Left kidney (tissue), 8 donors: ENCODE measurements at places on chromosomes 6 and 20. TPM values are rescaled to one million over a fixed set of nuclear protein-coding genes. Genes with fewer than 3 reads are reported as not detected.

The C20orf141 gene
- not detected for polyA plus RNA-seq

The ADGRF1 gene
- polyA plus RNA-seq, result 52.7 TPM

The LY86 gene
- polyA plus RNA-seq, result 1.1 TPM

The KHDC1L gene
- 0.62 TPM for polyA plus RNA-seq

The ESR1 gene
- polyA plus RNA-seq, result 2.1 TPM

The BPIFB2 gene
- polyA plus RNA-seq, result not detected

The ULBP1 gene
- polyA plus RNA-seq, result 2.1 TPM

The SLC16A10 gene
- polyA plus RNA-seq, result 34.1 TPM

The ZDHHC14 gene
- 19.1 TPM for polyA plus RNA-seq

The RUNX2 gene
- 2.5 TPM for polyA plus RNA-seq

The CRISP3 gene
- polyA plus RNA-seq, result not detected

- no peak for DNase-seq
Measured at GRCh38 chr6:170003027-170003426, 251.6 kb downstream of the ERMARD start.

GRCh38 chr6:168370310-168370991 lies 50.9 kb upstream of the DACT2 start:
- peak; percentile 61 for DNase-seq

DNA sequence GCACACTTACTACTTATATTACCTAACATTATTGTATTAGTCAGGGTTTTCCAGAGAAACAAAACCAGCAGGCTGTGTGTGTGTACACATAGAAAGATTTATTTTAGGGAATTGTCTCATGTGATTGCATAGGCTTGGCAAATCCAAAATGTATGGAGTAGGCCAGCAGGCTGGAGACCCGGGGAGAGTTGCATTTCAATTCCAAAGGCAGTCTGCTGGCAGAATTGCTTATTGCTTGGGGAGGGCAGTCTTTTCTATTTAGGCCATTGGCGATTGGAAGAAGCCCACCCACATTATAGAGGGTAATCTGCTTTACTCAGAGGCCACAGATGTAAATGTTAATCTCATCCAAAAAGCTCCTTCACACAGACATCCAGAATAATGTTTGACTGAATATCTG lies 157.0 kb downstream of the ADGRG6 start:
- no peak for DNase-seq

DNA sequence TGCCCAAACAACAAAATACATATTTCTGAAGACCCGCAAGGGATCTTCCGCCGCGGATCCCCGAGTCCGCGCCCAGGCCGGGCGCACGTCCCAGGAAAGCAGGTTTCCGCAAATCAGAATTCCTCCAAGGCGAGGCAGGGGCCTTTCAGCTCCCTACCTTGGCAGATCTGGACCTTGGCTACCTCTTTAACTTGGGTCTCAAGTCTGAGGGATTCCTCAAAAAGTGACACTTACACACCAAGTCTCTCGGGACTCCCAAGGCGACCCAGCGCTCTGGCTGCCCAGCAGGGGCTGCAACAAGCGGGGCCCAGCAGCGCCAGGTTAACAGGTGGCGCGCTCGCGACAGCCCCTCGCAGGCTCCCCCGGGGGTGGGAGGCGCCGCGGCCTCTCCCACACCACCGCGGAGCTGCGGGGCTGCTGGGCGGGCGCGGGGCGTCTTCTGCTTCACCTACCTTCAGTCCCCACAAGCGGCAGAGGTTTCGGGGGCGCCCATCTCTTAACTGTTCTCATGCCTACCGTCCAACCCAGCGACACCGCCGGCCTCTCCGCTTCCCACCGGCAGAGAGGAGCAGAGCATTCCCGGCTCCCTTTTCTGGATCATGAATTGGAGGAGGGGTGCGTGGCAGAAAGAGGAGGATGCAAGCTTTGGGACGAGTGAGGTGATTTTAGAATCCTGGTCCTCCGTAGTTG lies 414 bp downstream of the SIM1 start:
- DNase-seq, result no peak

GRCh38 chr6:27694547-27694874 lies 217.7 kb downstream of the OR2B2 start:
- DNase-seq, result no peak

- no peak for DNase-seq
Measured at GRCh38 chr6:158170656-158171081, 2.5 kb downstream of the GTF2H5 start.

- DNase-seq, result peak; percentile 26
Measured at GRCh38 chr6:57173056-57173885, 1.1 kb downstream of the BAG2 start.

GRCh38 chr6:168507730-168508129 lies 66.7 kb downstream of the SMOC2 start:
- no peak for DNase-seq

GRCh38 chr20:64219202-64219601 lies 36.3 kb upstream of the PCMTD2 start:
- DNase-seq, result no peak

DNA sequence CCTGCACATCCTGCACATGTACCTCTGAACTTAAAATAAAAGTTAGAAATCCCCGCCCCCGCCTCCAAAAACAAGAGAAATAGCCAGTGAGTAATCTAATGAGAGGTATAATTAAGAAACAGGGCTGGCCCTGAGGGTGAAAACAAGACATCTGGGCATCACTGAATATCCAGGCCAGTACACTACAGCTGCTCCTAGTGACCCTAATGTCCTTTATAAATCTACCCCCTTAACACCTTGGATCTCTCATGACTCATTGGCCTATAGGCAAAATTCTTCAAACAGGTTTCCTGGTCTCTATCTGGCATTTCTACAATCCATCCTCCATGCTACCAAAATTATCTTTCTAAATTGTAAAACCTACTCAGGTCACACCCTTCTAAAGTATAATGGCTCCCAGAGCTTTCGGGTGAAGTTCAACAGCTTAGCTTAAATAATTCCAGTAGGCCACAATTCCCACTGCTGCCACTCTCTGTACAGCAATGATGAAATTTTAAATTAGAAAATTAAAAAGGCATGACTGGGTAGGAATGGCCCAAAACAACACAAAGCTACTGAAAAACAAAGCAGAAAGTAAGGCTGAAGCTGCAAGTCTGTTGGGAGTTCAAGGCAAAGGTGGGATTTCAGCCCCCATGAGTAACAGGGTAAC lies 260.9 kb downstream of the GMDS start:
- no peak for DNase-seq

GRCh38 chr20:24986436-24987015 lies 6.0 kb downstream of the APMAP start:
- no peak for DNase-seq

DNA sequence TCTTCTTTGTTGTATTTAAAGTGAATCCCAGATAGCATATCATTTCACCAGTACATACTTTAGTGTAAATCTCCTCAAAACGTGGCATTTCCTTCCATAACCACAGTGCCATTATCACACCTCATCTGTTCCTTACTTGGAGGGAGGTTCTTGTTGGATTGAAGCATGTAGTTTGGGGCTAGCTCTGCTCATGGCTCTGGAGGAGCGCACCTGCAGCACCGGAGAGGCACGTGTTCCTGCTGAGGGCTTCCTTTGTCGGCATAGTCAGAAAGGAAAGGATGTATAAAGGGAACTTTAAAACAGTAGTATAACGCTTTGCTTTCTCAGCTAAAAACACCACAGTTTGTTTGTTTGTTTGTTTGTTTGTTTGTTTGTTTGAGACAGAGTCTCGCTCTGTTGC lies 121.7 kb upstream of the TMEM181 start:
- DNase-seq, result no peak

- no peak for DNase-seq
Measured at GRCh38 chr6:79453558-79454042, 83.6 kb downstream of the LCA5 start.

DNA sequence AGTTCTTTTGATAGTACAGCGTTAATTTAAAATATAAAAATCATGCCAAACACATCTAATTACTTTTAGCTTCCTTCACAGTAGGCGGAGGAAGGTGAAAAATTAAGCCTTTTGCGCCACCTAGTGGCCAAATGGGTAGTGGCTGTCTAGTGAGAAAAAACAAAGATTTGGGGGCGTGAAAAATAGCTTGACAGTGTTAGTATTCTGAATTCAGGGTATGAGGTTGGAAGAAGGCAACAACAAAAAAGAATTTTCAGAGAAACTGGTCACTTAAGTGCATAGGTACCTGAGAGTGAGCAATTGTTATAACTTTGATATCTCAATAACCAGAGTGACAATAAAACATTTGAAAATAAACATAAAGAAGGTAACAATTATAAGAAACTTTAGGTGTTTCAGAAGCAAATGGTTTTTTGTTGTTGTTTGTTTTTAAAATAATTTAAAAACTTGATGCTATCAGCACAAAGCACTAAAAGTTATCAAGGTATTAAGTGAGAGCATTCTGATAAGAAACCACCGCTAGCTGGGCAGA lies 14.3 kb downstream of the PSMB9 start:
- peak; percentile 83 for DNase-seq

GRCh38 chr20:3680701-3681351 lies 984 bp downstream of the ADAM33 start:
- DNase-seq, result no peak

DNA sequence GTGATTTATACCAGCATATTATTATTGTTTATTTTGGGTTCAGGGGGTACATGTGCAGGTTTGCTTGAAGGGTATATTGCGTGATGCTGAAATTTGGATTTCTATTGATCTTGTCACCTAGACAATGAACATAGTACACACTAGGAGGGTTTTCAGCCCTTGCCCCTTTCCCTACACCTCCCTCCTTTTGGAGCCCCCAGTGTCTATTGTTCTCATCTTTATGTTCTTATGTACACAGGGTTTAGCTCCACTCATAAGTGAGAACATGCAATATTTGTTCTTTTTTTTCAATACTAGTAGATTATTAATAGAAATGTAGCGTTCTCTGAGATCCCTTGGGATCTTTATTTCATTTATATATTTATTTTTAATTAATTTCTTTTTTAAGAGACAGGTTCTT lies 79.2 kb upstream of the MRAP2 start:
- DNase-seq, result no peak

DNA sequence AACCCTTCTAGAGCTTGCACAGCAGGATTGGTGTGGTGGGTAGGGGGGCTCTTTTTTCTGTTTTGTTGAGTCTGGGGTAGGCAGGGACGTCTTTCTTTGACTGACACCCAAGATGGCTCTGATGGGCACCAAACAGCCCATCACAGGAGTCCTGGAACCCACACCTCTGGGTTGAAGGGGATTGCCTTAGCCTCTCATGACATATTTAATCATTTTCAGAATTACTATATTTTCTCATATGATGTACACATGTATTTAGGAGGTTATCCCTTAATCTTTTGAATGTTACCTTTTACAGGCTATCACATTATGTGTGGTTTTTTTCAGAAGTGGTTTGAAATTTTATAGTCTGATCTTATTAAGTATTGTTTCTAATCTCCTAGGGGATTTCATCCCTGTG lies 64.6 kb downstream of the RPP40 start:
- DNase-seq, result no peak

DNA sequence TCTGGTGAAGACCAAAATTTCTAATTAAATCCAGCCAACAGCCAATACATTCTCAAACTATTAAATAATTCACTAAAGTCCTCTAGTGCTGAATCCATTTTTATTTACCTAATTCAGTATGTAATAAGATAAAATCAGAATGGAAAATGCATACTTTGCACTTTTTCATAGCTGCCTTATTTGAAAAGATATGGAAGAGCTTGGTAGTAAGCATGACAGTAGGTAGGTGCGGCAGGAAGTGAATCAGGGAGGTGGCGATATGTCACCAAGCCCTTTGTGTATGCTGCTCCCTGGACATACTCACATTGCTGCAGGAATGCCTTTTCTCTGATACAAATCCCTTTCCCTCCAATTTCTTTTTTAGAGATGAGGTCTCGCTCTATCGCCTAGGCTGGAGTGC lies 10.2 kb upstream of the TGM3 start:
- DNase-seq, result no peak

GRCh38 chr6:72675396-72675795 lies 53.5 kb downstream of the KCNQ5 start:
- no peak for DNase-seq

- peak; percentile 57 for DNase-seq
Measured at GRCh38 chr20:8043687-8044282, 24.2 kb upstream of the TMX4 start.

- no peak for DNase-seq
Measured at GRCh38 chr6:37426945-37427510, 6.0 kb upstream of the CMTR1 start.

GRCh38 chr20:15333170-15333569 lies 995.8 kb upstream of the FLRT3 start:
- DNase-seq, result no peak

GRCh38 chr20:1198751-1199150 lies 4.5 kb upstream of the C20orf202 start:
- DNase-seq, result no peak

- DNase-seq, result no peak
Measured at GRCh38 chr6:15510536-15511247, 152.1 kb downstream of the DTNBP1 start.

- DNase-seq, result no peak
Measured at GRCh38 chr6:30360139-30360538, 15.2 kb downstream of the RPP21 start.
